ENCODE measurements at places on chromosomes 7 and 10.
A peak's percentile ranks its signal among the peaks of the same experiment; 100 is the strongest.

GRCh38 chr10:86310291-86310690 is 56.3 kb downstream of the GRID1 start:
- no peak overlapping the region for H3K27ac ChIP-seq
- DNase-seq: no peak
- no peaks in the 10 kb centered on the region for H3K27me3 ChIP-seq
- H3K4me1 ChIP-seq: no peaks in the 10 kb centered on the region
- H3K36me3 ChIP-seq: no peaks in the 10 kb centered on the region

- no peak for DNase-seq
- no peaks in the 10 kb centered on the region for H3K36me3 ChIP-seq
- no peak overlapping the region for H3K4me3 ChIP-seq
- no peaks in the 10 kb centered on the region for H3K27me3 ChIP-seq
- peaks cover 7% of the 10 kb centered on the region for H3K4me1 ChIP-seq
These were observed 34.2 kb upstream of the TARP start for GRCh38 chr7:38307640-38308039.

DNA sequence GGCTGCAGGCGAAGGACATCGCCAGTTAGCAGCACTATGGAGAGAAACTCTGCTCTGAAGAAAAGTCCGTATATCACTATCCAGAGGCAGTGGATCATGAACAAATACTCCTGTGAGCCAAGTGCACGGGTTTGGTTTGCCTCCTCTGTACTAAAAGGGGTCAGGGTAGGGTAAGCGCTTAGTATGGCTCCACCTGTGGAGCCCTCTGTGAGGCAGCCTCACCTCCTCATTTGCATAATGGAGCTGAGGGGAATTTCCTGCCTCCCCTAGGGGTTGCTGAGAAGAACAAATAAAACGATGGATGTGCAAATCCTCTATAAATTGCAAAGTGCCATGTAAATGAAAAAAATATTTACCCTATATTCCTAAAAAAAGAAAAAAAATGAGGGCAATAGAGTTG is 63.4 kb downstream of the GPR26 start:
- DNase-seq: no peak
- H3K27ac ChIP-seq: no peak overlapping the region
- no peaks in the 10 kb centered on the region for H3K36me3 ChIP-seq
- no peak overlapping the region for H3K4me3 ChIP-seq
- H3K4me1 ChIP-seq: no peaks in the 10 kb centered on the region

- H3K36me3 ChIP-seq: no peaks in the 10 kb centered on the region
- H3K27ac ChIP-seq: no peak overlapping the region
- no peak for DNase-seq
These were observed 813.2 kb upstream of the AUTS2 start for GRCh38 chr7:68785036-68785435.

GRCh38 chr7:98077762-98078161 is 28.9 kb upstream of the LMTK2 start:
- no peak overlapping the region for H3K4me3 ChIP-seq
- DNase-seq: no peak
- H3K27ac ChIP-seq: no peak overlapping the region
- H3K4me1 ChIP-seq: no peaks in the 10 kb centered on the region

- no peaks in the 10 kb centered on the region for H3K36me3 ChIP-seq
- H3K27me3 ChIP-seq: no peaks in the 10 kb centered on the region
- no peak for DNase-seq
- peaks cover 33% of the 10 kb centered on the region for H3K4me1 ChIP-seq
These were observed 130.3 kb downstream of the NRF1 start for GRCh38 chr7:129741743-129742213.

DNA sequence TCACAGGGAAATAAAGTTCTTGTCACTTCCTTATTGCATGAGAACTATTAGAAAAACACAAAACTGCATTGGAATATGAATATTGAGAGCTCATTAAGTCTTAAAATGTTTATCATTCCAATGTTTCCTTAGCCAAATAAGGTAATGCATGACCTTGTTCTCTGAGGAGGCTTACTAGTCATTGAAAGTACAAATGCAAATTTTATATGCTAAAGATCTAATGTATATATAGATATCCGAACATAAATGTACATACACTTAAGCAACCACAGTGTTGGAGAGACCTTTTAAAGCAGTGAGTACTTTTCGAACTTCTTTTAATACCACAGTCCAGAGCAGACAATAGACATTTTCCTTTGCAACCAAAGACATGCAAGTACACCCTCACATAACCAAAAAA is 96.1 kb downstream of the RELN start:
- no peaks in the 10 kb centered on the region for H3K27me3 ChIP-seq
- H3K27ac ChIP-seq: no peak overlapping the region
- no peaks in the 10 kb centered on the region for H3K36me3 ChIP-seq
- H3K4me3 ChIP-seq: no peak overlapping the region

GRCh38 chr10:103652599-103653281 is 159.2 kb downstream of the NEURL1 start:
- H3K4me3 ChIP-seq: no peak overlapping the region
- peaks cover 61% of the 10 kb centered on the region for H3K4me1 ChIP-seq
- peak overlapping the region; percentile 49 for H3K27ac ChIP-seq
- H3K36me3 ChIP-seq: peaks cover 4% of the 10 kb centered on the region
- H3K27me3 ChIP-seq: no peaks in the 10 kb centered on the region

- no peaks in the 10 kb centered on the region for H3K36me3 ChIP-seq
- H3K27me3 ChIP-seq: no peaks in the 10 kb centered on the region
- no peak for DNase-seq
- no peak overlapping the region for H3K27ac ChIP-seq
- no peak overlapping the region for H3K4me3 ChIP-seq
These were observed 124.9 kb upstream of the HABP2 start for GRCh38 chr10:113427811-113428558.

DNA sequence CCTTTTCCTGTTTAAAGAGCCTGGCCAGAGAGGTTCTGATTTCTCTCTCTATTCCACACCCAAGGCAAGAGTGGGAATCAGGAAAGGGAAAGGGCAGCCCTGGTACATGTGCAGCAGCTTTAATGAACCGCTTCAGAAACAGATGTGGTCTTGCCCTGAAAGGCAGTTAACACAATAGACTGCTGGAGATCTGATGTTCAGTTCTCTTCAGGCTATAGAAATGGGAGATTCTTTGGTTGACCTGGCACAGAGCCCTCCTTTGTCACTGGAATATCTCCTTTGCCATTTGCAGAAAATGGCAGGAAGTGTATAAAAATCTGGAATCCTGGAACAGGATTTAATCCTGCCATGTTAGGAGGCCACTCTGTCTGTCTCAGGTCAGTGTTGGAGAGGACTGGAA is 36.3 kb upstream of the EXOC6 start:
- no peaks in the 10 kb centered on the region for H3K4me1 ChIP-seq
- no peak overlapping the region for H3K4me3 ChIP-seq
- no peaks in the 10 kb centered on the region for H3K36me3 ChIP-seq
- no peak overlapping the region for H3K27ac ChIP-seq

GRCh38 chr7:42502022-42502421 is 265.0 kb upstream of the GLI3 start:
- no peaks in the 10 kb centered on the region for H3K27me3 ChIP-seq
- H3K4me1 ChIP-seq: no peaks in the 10 kb centered on the region
- H3K27ac ChIP-seq: no peak overlapping the region
- DNase-seq: no peak

- H3K27ac ChIP-seq: no peak overlapping the region
- peaks cover 68% of the 10 kb centered on the region for H3K36me3 ChIP-seq
- DNase-seq: no peak
- H3K4me1 ChIP-seq: no peaks in the 10 kb centered on the region
These were observed 71.9 kb downstream of the WDR37 start for GRCh38 chr10:1128115-1128514.

GRCh38 chr10:6074489-6075301 is 12.5 kb upstream of the IL2RA start:
- H3K36me3 ChIP-seq: no peaks in the 10 kb centered on the region
- no peak overlapping the region for H3K27ac ChIP-seq
- no peak overlapping the region for H3K4me3 ChIP-seq
- DNase-seq: no peak
- H3K4me1 ChIP-seq: no peaks in the 10 kb centered on the region
- no peaks in the 10 kb centered on the region for H3K27me3 ChIP-seq

DNA sequence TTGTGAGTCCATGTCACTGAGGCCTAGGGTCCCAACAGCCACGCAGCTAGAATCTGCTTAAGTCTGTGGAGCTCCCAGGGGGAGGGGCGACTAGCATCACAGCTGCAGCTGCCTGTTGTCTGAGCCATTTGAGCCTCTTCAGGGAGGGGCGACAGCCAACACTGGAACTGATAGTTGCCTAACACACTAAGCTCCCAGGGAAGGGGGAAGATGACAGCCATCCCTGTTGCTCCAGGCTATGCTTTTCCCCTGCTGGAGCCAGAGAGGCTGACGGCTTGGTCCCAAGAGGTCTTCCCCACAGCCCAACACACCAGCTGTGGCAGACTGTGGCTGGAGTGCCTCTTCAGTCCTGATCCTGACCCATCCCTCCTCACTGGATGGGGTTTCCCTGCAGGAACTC is 817.5 kb downstream of the NXPH1 start:
- no peaks in the 10 kb centered on the region for H3K4me1 ChIP-seq
- no peak overlapping the region for H3K27ac ChIP-seq
- no peaks in the 10 kb centered on the region for H3K36me3 ChIP-seq

DNA sequence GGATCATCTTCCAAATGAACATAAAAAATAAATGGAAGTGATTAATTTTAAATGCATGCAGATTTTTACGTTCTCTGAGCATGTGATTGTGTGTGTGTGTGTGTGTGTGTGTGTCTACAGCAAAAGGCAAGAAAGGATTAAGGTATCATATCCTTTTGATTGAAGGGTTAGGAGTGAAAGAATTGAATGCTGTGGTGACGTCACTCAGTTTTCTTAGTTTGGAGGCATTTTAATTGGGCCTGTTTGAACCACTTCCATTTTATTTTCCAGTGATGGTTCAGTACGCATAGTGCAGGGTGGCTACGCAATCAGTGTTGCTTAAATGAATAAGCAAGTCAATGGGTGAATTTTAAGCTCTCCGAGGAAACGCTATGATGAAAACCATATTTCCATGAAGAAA is 31.3 kb downstream of the TACC2 start:
- H3K4me1 ChIP-seq: peaks cover 17% of the 10 kb centered on the region
- no peaks in the 10 kb centered on the region for H3K27me3 ChIP-seq
- peaks cover 14% of the 10 kb centered on the region for H3K36me3 ChIP-seq
- H3K27ac ChIP-seq: peak overlapping the region; percentile 87

DNA sequence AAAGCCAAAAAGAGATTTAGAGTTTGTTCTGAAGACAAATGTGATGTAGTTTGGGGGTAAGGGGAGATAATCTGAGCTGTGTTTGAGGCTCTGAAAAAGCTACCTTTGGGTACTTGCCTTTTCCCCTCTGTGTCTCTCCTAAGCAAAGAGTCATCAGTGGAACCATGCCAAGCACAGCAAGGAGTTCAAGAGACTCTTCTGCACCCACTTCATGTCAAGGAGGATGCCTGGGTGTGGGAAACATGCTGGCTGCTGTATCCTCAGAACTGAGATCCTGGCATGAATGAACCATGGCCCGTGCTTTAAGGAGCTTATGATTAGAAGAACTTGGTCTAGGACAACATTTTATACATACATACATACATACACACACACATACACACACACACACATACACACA is 142.9 kb downstream of the NOC3L start:
- H3K27me3 ChIP-seq: no peaks in the 10 kb centered on the region
- H3K4me1 ChIP-seq: no peaks in the 10 kb centered on the region
- H3K4me3 ChIP-seq: no peak overlapping the region

- H3K27me3 ChIP-seq: no peaks in the 10 kb centered on the region
- DNase-seq: no peak
- no peaks in the 10 kb centered on the region for H3K4me1 ChIP-seq
- H3K4me3 ChIP-seq: no peak overlapping the region
- no peaks in the 10 kb centered on the region for H3K36me3 ChIP-seq
- no peak overlapping the region for H3K27ac ChIP-seq
These were observed 154.9 kb upstream of the TMEM72 start for GRCh38 chr10:44756216-44756615.

DNA sequence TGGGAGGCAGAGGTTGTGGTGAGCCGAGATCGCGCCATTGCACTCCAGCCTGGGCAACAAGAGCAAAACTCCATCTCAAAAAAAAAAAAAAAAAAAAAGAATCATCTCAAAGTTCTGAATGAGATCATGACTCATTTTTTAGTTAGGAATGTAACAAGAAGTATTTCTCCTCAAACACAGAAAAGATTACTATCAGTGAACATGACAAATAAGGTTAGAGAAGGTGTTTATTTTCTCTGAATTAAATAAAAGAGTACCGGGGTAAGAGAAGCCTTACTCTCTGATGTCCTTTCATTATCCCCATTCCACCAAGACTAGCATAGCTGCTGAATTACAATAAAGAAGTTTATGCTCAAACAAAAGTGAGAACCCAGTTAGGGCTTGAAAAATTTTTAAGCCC is 50.1 kb downstream of the IPMK start:
- H3K36me3 ChIP-seq: no peaks in the 10 kb centered on the region
- no peak overlapping the region for H3K27ac ChIP-seq
- no peak for DNase-seq
- H3K27me3 ChIP-seq: no peaks in the 10 kb centered on the region
- no peaks in the 10 kb centered on the region for H3K4me1 ChIP-seq

DNA sequence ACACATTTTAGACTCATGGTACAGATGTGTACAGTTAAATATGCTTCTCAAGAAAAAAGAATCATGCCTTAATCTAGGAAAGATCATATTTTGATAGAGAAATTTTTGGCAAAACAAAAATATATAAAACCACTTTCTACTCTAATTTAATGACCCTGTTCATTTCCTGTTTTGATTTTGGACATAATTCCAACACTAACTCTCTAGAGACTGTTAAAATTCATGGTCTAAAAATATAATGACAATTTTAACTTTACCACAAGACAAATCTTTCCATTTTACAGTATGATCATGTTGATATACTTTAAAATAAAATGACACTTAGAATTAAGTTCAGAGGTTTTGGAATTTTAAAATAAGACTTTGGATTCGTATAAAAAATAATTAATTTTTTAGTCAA is 45.2 kb downstream of the PRKG1 start:
- no peak for DNase-seq
- H3K27ac ChIP-seq: no peak overlapping the region
- no peak overlapping the region for H3K4me3 ChIP-seq
- peaks cover 28% of the 10 kb centered on the region for H3K4me1 ChIP-seq

DNA sequence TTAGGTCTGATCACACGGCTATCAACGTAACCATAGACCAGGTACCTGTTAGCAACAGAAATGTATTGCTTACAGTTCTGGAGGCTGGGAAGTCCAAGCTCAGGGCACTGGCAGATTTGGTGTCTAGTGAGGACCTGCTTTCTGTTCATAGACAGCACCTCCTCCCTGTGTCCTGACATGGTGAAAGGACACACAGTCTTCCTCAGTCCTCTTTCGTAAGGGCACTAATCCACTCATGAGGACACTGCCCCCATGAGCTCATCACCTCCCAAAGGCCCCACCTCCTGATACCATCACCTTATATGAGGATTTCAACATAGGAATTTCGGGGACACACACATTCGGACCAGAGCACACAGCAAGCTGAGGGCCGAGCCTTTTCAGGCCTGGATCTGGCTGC is 71.4 kb upstream of the BTBD16 start:
- H3K36me3 ChIP-seq: peaks cover 36% of the 10 kb centered on the region
- no peak for DNase-seq
- H3K4me1 ChIP-seq: no peaks in the 10 kb centered on the region
- peak overlapping the region; percentile 58 for H3K27ac ChIP-seq
- no peak overlapping the region for H3K4me3 ChIP-seq

GRCh38 chr10:20006169-20006870 is 190.1 kb downstream of the PLXDC2 start:
- no peaks in the 10 kb centered on the region for H3K27me3 ChIP-seq
- H3K27ac ChIP-seq: no peak overlapping the region
- H3K36me3 ChIP-seq: peaks cover 3% of the 10 kb centered on the region
- no peak for DNase-seq
- peaks cover 35% of the 10 kb centered on the region for H3K4me1 ChIP-seq

GRCh38 chr7:47697543-47697942 is 115.6 kb upstream of the TNS3 start:
- no peak overlapping the region for H3K27ac ChIP-seq
- H3K4me1 ChIP-seq: no peaks in the 10 kb centered on the region
- no peak for DNase-seq
- no peaks in the 10 kb centered on the region for H3K36me3 ChIP-seq
- H3K27me3 ChIP-seq: no peaks in the 10 kb centered on the region

Measured in right atrium auricular region (tissue), 2 donors.